ENCODE measurements at places on chromosomes 6 and 20.
A peak's percentile ranks its signal among the peaks of the same experiment; 100 is the strongest.

DNA sequence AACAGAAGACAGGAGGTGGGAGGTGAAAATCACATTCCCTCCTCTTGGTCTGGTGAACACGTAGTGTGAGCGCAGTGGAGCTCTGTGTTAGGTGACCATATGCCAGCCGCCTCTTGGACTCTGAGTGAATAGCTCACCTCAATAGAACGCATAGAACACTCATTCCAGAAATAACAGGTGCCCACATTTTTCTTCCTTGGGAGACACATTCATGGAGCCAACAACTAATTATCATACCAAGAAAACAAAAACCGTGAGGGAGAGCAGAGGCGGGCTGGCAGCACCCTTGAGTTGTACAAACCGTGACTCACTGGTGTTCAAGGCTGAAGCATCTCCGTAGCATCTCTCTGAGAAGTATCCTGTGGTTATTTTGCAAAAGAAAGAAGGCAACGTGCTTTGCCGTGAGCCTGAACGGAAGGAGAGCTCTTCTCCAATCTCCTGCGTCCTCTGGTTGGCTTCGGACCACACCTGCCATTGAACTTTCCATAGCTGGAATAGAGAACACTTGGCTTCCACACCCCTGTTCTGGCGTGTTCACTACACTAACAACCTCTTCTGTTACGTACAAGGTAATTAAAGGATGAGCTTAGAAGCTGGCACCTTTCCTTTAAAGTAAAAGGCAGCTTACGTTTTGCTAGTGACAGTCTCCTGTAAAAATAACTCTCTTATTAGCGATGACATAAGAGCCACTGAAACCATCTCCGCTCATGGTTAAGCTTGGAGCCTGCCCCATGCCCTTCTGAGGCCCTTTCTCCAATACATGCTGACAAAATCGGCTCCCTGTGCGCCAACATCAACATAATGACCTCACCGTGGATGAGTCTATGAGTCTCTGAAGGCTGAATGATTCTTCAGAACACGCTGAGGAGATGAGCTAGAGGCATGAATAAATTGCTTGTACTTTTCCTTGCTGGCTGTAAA, 30.2 kb upstream of the SGK1 start:
- no peak for DNase-seq

DNA sequence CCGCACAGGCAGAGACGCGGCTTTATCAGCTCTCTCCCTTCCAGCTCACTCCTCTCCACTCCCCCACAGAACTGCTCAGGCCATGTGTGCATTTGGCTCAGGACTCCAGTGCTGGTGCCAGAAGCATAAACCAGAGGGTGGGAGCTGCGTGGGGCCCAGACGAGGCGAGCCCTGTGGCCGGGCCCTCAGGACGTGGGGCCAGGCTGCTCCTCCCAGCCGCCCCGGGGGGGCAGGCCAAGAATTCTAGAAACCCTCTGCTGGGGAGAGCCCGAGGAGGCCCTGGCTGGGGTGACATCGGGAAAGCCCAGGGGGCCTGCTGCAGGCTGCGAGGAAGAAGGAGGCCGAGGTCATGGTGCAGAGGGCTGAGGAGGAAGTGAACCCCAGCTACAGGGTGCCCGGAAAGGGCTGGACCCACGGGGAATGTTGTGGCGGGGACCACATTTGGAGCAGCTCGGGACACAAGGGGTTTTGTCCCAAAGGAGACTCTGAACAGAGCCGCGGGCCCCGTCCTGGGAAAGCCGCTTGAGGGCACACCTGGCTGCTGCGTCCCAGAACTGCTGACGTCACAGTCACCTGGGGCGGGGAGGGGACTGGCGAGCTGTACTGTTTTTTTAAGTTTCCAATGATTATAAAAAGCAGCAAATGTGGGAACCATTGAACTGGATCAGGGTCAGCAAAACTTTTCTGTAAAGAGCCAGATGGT, 107.1 kb downstream of the BANF2 start:
- DNase-seq: peak; percentile 81

DNA sequence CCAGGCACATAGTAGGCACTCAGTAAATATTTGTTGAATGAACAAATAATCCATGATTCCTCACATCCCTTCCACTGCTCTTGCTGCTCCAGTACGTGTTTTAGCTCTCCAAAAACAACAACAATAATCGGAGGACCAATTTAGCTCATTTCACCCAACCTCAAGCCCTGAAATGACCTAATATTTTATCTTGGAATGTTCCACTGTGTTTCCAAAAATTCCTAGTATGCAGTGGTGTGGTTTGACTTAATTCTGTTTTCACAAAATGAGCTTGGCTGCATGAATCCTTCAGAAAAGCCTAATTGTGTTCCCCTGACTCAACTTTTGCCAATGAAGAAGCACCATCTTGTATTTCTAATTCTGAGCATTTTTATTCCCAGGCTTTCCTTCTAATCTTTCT, 168.0 kb upstream of the PHACTR1 start:
- DNase-seq: no peak

DNA sequence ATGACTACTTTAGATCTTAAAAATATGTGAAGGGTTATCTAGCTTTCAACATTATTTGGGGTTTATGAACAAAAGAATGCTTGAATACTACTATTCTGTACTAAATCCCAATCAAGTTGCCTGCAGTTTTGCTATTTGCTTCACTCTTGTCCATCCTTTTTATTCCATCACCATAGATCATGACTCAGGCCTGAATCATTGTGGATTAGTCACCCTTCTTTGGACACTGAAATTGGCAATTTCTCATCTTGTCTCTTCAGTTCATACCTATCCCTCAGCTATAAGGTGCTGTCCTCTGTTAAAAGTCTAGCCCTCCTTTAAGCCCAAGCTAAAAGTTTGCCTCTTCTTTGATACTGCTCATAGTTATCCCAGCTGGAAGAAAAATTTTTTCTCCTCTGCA, 199.1 kb downstream of the CENPW start:
- no peak for DNase-seq

DNA sequence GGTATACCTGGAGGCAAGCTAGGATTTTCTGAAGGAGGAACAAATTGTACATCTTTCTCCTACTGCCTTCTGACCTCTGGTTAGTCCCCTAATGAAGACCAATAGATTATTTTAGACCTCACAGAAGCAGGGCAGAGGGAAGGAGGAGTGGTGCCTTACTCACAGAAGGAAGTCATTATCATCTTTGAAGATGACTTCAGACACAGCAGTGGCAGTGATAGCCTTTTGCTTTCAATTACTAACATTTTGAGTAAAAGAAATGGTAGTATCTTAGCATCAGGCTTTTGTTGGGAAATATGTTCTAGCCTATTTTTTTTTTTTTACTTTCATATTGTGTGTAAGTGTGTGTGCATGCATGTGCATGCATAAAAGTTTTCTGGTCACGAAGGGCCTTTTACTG, 164.2 kb upstream of the PLN start:
- DNase-seq: no peak

- DNase-seq: no peak
These were observed 39.6 kb downstream of the SLC23A2 start for GRCh38 chr20:4961746-4962145.

DNA sequence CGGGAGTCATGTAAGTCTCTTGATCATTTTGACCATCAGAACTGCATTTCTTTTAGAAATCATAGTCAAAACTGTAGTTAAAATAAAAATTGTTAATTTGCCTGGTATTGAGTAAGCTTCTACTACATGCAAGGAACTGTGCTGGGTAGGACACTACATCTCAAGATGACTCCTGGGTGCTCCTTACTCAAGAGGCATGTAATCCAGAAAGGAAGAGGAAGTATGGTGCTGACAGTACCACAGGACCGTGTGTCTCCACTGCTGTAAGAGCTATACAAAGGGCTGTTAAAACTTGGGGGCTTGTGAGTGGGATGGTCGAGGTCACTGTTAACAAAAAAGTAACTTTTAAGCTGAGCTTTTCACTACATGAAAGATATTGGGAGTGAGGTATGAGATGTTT, 508.3 kb upstream of the SOX4 start:
- no peak for DNase-seq

GRCh38 chr6:125078602-125079321, 74.8 kb upstream of the TPD52L1 start:
- no peak for DNase-seq

- no peak for DNase-seq
These were observed 115.5 kb downstream of the CDK19 start for GRCh38 chr6:110699780-110700179.

GRCh38 chr6:36688063-36688738, 9.4 kb upstream of the RAB44 start:
- no peak for DNase-seq

DNA sequence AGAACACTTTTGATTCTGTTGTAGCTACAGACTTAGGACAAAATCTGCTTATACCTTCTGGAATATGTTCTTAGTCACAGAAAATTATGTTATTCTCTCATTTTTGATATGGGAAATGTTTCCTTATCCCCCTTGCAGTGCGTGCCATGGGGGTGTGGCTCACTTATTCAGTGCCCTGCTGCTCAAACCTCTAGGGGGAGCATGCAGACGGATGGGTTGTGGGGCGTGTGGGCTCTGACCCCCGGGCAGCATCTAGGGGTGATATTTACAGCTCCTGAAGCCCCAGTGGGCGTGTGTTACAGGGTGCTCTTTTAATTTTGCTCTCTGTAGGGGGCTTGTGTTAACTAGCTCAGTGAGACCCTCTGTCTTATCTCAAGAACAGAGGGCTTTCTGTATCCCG, 61.3 kb upstream of the FERMT1 start:
- no peak for DNase-seq

GRCh38 chr20:51807720-51808250, 5.5 kb upstream of the SALL4 start:
- DNase-seq: no peak

GRCh38 chr6:159788276-159788675, 1.1 kb downstream of the TCP1 start:
- no peak for DNase-seq

- no peak for DNase-seq
These were observed 6.9 kb upstream of the RBPJL start for GRCh38 chr20:45299786-45300185.

DNA sequence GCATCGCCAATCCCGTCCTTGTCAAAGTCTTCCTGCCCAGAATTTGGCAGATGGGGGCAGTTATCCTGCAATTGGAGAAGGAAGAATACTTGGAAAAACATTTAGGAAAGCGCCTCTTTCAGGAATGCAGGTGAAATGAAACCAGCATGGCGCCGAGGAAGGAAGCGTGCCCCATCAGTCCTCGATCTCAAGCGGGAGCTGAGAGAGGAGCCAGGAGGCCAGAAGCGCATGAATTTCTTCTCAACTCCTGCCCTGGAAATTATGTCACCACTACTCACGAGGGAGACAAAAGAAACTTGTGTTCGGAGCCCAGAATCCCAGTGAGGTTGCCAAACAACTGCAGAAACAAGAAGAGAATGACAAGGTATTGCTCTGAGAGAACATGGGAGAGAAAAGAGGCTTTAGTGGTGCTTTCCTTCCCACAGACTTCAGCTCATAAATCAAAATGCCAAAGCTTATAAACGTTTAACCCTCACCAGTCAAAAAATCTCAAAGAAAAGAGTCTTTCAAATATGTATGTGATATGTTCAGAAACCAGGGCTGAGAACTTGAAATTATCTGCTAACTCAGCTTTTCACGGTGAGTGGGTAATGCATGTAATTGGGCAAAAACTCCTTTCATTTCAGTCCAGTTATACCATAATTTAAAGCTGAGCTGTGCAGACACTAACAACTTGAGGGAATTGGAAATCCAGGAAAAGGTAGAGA, 23.9 kb downstream of the THBS2 start:
- no peak for DNase-seq

- no peak for DNase-seq
These were observed at the start of gene DLK2 for GRCh38 chr6:43455531-43456428. DLK2 (minus strand) TSS chr6:43455548; CDS start chr6:43454825, 723 bp downstream.

GRCh38 chr20:4069751-4070150, 54.4 kb upstream of the RNF24 start:
- no peak for DNase-seq

- no peak for DNase-seq
These were observed 109.0 kb downstream of the FUT9 start for GRCh38 chr6:96124778-96125177.

DNA sequence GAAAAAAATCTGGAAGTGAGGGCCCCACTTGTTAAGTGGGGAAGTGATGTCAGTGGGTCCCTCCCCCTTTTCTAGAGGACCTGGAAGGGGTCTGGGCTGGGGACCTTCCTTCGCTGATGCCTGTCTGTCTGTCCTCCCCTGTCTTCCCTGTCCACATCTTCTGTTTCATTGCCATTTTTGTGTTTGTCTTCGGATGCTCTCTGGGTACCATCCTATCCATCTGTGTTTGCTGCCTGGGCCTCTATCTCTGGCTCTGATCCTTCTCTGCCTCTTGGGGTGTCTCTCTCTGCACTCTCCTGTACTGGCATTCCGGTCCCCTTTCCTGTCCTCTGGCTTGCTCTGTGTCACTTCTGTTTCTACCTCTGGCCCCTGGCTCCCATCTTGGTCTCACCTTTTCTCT, 2.3 kb downstream of the TMEM151B start:
- DNase-seq: no peak

DNA sequence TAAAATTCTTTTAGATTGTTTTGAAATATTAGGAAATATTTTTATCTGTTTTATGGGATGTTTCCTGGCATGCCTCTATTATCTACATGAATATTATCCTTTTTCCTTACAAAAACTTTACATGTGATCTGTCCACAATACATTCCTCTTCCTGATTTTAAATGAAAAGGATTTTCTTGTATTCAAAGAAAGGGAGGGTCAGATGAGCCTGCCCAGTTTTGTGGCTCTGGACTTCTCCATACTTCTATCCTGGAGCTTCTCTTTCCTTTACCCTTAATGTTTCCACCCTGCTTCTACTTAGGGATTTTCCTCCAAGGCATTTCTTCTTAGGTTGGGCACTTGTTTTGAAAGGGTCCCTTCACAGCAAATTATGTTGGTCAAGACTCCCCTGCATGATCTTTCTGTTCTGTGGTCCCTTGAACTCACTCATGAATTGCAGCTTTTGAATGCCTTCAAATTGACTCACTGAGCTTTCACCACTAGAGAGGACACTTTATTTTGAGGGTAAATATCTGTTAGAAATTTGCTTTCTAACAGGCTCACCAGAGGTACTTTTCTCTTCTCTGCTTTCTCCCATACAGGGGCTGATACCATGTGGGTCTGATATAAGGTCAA, 104.9 kb downstream of the CENPW start:
- DNase-seq: no peak

GRCh38 chr20:41171736-41172295, 34.5 kb downstream of the PLCG1 start:
- peak; percentile 21 for DNase-seq

DNA sequence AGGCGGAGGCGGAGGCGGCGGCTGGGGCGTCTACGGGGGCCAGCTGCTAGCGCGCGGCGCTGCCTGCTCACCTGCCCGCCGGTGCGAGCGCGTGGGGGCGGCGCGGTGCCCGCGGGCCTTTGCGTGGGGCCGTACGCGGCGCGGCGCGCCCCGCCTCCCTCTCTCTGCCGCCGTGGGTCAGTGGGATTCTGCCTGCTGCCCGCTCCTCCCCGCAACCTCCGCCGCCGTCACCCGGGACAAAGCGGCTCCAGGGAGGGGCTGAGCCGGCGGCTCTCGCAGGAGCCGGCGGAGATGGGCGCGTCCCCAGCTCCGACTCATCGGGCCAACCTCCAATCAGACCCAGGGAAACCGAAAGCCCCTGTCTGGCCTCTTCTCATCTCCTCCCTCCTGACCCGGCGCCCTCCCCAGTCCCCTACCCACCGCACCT, at the start of gene RCAN2:
TSS of gene RCAN2 (minus strand) at position 249 of the 427 bp plus-strand sequence.
- peak; percentile 81 for DNase-seq

GRCh38 chr20:57587989-57588377, 27.1 kb downstream of the PCK1 start:
- DNase-seq: no peak

- DNase-seq: no peak
These were observed 63.4 kb downstream of the ADNP start for GRCh38 chr20:50867805-50868204.
